Stimulated activated CD4-positive, alpha-beta T cell treated with anti-CD3 and anti-CD28 coated beads, Interleukin-12 subunit alpha, Interleukin-12 subunit beta, amount 100 ng/mL, for 24 hours (primary cell): ENCODE measurements at places on chromosomes 6 and 20.

GRCh38 chr20:6074145-6074561 is 20.3 kb upstream of the LRRN4 start:
- no peak for DNase-seq

DNA sequence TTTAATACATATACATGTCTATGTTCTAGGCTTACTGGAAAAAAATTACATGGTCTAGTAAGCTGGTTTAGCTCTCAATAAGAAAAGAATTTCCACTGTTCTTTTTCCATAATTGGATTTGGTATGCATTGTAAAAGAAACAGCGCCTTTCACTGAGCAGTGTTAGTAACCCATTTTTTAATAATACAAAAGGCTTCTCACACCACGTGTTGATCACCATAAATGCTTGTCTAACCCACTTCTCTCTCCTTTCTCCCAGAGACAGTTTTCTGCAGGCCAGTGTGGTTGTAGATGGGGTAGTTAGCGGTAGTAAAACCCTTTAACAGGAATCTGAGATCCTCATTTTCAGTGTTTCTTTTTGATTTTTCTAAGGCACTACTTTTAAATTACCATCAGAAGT is 348.7 kb upstream of the MANEA start:
- DNase-seq, result no peak

DNA sequence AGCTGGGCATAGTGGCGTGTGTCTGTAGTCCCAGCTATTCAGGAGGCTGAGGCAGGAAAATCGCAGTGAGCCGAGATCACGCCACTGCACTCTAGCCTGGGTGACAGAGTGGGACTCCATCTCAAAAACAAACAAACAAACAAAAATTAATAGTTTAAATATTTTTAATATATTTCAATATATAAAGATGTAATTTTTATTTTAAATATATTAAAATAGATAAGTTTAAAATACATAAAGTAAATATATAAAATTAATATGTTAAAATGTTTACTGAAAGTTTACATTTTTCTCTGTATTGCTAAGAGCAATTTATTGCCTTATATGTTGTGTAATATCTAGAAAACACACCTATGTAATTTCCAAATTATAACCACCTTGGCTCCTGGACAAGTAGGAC is 44.7 kb upstream of the ESR1 start:
- DNase-seq, result no peak

DNA sequence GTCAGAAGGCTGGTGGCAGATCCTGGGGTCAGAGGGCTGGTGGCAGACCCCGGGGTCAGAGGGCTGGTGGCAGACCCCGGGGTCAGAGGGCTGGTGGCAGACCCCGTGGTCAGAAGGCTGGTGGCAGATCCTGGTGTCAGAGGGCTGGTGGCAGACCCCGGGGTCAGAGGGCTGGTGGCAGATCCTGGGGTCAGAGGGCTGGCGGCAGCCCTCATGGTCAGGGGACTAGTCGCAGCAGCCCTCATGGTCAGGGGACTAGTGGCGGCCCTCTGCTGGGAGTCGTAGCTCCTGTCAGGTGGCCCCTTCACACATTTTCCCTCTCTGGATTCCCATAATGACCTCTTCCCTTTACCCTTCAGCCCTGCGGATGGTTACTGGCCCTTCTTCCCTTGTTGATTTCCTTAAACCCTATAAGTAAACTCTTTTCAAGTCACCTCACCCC is 86.7 kb downstream of the CDC5L start:
- no peak for DNase-seq

DNA sequence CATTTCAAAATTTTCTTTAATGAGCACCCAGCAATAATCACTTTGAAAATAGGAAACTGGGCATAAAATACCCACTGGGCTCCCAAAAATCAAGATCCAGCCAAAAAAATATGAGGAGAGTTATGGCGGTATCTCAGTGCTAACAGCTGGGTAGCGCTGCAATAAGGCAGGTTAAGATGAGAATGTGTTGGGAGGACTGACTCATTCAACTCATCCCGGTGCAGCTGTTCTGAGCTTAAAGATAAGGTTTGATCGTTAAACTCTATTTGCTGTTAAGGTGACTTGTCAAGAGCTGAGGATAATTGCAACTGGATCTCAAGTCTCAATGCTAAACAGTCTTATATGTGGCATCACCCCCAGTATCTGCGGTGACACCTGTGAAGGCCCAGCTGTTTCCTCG is 507.7 kb downstream of the EPM2A start:
- DNase-seq, result no peak

GRCh38 chr20:35576816-35577215 is 34.9 kb downstream of the ERGIC3 start:
- no peak for DNase-seq

- DNase-seq, result no peak
Measured at GRCh38 chr6:137496368-137496767, 2.2 kb upstream of the OLIG3 start.

DNA sequence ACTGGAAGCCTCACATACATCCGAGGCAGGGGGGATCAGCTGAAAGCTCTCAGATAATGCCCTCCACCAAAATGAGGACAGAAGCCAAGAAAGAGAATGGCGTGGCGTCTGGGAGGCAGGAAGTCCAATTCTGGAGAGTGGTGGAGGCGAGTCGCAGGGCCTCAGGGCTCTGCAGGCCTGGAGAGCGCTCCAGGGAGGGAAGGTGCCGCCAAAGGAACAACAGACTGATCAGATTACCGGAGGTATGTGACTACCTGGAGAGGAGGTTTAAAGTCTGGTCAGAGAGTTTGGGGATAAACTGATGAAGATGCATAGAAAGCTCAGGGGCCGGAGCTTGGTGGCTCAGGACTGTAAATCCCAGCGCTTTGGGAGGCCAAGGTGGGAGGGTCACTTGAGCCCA is 11.2 kb upstream of the IP6K3 start:
- DNase-seq, result no peak

DNA sequence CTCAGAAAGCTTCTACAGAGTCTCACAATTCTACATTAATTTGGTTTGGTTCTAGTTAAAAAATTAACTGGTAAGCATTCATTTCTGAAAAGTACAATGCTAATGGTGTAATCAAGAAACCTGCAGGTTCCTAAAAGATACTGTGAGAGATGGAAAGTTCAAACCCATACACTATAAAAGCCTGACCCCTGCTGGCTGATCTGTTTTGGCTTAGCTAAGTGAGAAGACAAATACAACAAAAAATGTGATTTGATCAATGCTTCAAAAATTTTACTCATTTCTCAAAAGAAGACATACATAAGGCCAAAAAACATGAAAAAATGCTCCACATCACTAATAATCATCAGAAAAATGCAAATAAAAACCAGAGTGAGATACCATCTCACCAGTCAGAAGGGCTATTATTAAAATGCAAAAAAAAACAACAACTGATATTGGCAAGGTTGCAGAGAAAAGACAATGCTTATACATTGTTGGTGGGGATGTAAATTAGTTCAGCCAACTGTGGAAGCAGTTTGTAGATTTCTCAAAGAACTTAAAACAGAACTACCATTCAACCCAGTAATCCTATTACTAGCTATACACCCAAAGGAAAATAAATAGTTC is 102.8 kb downstream of the MOXD1 start:
- no peak for DNase-seq

DNA sequence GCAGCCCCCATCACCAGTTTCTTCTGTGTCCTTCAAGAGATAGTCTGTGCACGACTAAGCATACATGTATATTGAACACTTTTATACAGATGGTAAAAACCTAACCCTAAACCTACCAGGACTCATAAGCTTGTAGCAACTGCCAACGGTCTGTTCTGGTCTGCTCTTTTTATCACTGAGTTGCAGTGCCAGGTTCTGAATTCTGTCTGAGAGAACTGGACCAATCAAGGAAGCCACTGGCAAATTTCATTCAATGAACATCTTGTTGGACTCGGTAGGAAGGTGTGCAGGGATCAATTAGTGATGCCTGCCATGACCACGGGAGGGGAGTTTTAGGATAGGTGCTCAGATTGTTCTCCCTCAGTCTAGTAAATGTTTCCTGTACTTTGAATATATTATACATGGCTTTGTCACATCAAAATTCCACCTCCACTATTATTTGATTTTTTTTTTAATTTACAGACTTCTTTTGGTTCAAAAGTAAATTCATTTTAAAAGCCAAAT is 146.8 kb downstream of the EYA2 start:
- DNase-seq, result no peak

- no peak for DNase-seq
Measured at GRCh38 chr6:24490948-24491347, 1.6 kb upstream of the GPLD1 start.

DNA sequence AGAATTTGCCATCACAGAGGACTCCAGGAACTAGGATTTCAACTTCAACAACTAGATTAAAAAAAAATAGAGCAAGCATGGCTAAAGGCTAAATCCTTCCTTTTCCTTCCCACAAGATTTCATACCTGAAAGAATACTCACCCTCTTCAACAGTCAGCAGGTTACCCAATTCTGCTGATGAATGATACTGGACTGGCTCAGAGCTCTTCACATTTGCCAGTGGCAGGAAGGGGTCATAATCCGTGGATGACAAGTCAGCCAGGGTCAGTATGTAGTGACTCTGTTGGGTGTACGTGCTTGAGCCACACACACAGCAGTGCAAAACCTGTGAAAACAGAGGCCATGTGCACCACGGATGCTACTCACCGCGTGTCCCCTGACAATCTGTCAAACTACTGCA is 152.9 kb downstream of the INSM1 start:
- DNase-seq, result no peak

DNA sequence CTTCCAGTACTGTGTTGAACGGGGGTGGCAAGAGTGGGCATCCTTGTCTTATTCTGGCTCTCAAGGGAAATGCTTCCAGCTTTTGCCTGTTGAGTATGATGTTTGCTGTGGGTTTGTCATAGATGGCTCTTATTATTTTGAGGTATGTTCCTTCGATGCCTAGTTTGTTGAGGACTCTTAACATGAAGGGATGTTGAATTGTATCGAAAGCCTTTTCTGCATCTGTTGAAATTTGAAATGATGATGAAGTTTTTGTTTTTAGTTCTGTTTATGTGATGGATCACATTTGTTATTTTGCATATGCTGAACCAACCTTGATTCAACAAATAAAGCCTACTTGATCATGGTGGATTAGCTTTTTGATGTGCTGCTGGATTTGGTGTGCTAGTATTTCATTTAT is 48.0 kb downstream of the RPRD1B start:
- no peak for DNase-seq

- DNase-seq, result no peak
Measured at GRCh38 chr6:116010790-116011401, 49.8 kb downstream of the FRK start.

DNA sequence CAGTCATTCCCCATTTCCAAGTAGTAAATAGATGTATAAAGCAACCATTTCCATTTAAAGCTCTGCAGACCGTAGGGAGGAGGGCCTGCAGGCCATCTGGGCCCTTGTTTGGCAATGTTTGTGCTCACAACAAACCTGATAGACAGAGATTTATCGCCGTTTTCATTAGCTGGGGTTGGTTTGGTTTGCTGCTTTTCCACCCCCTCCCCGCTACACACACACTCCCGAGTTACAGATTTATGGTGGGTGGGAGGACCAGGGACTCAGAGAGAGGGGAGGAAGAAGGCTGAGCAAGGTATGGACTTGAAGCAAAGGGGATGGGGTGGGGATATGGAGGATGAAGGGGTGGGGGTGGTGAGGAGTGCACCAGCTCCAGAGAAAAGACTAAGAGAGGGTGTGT is 36.6 kb upstream of the FOXP4 start:
- no peak for DNase-seq

- no peak for DNase-seq
Measured at GRCh38 chr6:143504369-143504768, 7.2 kb downstream of the FUCA2 start.

DNA sequence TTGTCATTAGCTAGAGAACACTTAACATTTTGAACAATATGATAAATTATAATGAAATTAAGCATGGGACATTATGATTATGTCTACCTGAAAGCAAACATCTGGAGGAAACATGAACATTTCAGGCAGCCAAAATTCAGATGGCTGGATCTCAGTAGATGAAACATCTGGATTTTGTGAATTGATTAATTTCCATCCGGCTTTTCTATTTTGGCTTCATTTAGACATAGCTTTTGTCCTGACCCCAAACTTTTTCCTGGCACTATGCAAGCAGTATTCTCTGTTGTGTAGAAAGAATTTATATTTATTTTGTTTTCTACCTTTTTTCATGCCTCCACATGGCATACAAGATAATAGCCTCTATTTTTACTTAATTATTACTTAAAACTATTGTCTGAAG is 186.3 kb downstream of the OGFRL1 start:
- DNase-seq, result no peak

DNA sequence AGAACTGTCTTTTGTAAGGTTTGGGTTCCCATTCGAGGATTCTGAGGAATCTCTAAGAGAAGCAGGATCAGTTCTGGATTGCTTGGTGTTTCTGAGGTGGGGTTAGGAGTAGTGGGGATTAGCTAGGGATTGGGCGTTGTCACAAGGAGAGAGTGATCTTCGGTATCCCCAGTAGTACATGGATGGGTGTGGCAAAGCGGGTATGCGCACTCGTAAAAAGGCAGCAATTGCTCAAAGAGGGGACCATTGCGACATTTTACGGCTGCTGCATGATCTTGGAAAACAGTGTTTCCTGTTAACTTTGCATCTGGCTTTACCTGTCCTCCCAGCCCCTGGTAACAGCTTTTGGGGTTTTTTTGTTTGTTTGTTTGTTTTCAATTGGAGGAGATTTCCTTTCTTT is 9.7 kb upstream of the ZSCAN9 start:
- DNase-seq, result no peak

GRCh38 chr6:47785182-47785581 is 3.4 kb downstream of the OPN5 start:
- no peak for DNase-seq

DNA sequence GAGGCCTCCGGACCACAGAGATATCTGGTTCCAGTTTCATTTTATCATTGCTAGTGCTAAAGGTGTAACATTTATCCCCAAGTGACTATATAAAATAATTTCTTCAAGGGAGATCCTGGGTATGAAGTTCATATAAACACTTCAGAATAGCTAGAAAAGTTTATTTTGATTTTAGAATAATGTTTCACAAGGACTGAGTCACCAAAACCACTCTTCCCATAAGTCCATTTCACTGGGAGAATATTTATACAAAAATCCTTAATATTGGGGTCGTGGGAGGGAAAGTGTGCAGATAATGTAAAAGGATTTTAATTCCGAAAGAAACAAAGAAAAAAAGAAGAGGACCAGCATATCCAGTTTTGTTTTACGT is 128.1 kb downstream of the ISM1 start:
- no peak for DNase-seq
